Glutamatergic neuron (in vitro differentiated cells): ENCODE measurements at places on chromosomes 4 and X. TPM values are rescaled to one million over a fixed set of nuclear protein-coding genes. Genes with fewer than 3 reads are reported as not detected.

DNA sequence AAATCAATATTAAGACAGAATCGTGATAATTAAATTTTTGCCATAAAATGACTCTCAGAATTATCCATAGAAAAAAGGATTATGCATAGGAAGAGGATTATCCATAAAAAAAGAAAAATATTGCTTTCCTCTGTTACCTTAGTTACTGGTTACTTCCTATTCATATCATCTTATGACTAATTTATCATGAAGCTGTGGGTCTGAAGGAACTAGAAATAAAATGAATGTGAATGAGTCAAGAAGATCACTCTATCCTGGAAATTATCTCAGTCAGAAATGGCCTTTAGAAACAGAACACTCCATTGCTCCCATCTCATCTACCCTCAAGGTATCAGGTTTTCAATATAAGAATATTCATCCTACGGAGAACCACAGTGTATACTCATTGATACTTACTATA is 19.4 kb downstream of the RPS6KA6 start:
- DNase-seq, result no peak

Gene ZCCHC4
- total RNA-seq, result 7.4 TPM

DNA sequence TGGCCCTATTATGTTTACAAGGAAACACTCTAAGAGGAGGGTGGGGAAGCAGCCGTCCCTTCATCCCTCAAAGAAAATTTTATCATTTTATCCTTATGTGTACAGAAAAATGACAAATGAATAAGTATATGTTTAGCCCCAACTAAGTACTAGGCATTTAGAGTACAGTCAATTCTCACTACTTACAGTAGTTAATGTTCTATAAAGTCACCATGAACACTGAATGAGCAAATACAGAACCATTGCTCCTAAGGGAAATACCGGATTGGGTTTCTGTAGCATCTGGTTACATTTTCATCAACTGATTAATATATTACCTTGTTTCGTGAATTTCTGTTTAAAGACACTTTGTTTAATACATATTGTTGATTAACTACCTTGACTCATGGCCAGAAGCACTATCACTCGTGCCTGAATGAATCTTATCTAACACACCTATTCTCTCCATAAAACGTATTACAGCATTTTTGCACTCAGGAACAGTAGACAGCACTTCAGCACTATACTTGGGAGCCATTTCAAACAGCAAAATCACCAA is 109.3 kb downstream of the ASB9 start:
- DNase-seq, result no peak

Gene GPRIN3
- total RNA-seq, result 94.3 TPM

Gene GLRA3
- not detected for total RNA-seq

- no peak for DNase-seq
Observed at GRCh38 chrX:111955901-111956300, 79.9 kb downstream of the TRPC5OS start.

GRCh38 chr4:88991746-88992145 is 65.2 kb downstream of the FAM13A start:
- no peak for DNase-seq
